RCC 7860 (cell line): ENCODE measurements at places on chromosomes 16 and 17.

DNA sequence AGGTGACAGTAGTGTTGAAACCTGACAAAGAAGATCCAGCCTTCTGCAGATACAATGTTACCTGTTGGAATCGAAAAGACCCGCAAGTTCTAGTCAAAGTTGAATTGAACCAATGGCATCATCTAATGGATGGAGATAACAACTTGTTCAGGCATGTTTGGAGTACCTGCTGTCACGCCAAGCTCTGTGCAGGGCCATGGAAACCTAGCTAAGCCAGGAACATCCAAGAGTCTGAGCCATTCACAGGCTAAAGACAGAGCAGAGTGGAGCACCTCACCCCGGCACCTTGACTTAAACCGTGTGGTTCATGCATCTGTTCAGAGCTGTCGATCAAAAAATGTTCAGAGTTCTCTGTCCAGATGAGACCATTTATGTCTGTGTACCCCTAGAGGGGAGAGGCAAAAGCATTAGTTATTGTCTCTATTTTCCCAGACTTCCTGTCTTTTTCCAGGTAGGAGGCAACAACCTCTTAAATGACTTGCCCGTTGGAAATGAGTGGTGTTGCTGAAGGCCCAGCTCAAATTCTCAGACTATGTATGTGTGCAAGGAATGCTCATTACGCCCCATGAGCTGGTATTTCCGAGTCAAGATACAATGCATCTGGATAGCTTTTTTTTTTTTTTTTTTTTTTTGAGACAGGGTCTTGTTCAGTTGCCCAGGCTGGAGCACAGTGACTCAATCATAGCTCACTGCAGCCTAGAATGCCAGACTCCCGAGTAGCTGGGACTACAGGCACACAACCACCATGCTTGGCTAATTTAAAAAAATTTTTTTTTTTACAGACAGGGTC, 44.9 kb upstream of the XYLT1 start:
- DNase-seq: peak; percentile 38

DNA sequence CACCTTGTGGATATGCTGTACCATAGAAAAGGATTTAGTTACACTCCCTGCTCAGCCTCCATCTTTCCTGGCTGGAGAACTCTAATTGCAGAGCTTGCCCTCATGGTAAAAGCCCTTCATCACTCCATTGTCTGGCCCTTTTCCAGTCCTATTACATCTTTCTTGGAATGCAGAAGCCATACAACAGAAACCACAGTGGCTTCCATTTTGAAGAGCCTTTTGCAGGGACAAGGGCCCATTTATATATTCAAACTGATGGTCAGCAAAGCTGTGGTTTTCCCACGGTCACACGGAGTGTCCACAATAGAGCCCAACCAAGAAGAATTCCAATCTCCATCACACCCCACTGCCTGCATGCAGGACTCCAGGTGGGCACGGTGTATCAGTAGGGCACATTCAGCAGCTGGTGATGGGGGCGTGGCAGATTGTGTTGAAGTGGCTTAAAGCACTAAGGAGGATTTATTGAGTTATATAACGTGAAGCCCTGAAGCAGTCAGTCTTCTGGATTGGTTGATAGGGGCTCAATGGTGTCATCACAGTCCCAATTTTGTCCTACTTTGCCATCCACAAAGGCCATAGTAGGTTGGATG, 20.3 kb downstream of the COPRS start:
- DNase-seq: peak; percentile 1

DNA sequence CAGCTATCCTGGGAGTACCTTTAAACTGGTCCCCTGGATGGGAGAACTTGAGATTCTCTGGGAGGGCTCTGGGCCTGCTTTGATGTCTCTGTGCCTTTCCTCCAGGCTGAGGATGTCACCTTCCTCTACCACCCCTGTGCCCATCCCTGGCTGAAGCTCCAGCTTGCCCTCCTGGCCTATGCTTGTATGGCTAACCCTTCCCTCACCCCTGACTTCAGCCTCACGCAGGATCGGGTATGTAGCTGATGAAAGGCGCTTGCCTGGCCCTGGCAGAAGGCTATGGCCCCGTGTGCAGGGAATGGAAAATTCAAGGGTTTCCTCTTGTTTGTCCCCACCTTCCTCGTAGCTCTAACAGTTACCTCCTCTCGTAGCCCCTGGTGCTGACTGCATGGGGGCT, 3.0 kb downstream of the TP53I13 start:
- no peak for DNase-seq

- DNase-seq: no peak
Observed at GRCh38 chr17:41987642-41988041, 21.0 kb downstream of the CNP start.

GRCh38 chr17:48860034-48860433, 29.2 kb downstream of the CALCOCO2 start:
- DNase-seq: no peak

- DNase-seq: no peak
Observed at GRCh38 chr17:37317867-37318266, 57.9 kb upstream of the C17orf78 start.

- DNase-seq: no peak
Observed at GRCh38 chr16:80277182-80277581, 263.6 kb upstream of the DYNLRB2 start.

- DNase-seq: no peak
Observed at GRCh38 chr17:78960928-78961327, 18.8 kb downstream of the LGALS3BP start.

GRCh38 chr17:444879-445454, 92.4 kb upstream of the RPH3AL start:
- DNase-seq: no peak

- no peak for DNase-seq
Observed at GRCh38 chr16:28923652-28924398, 1.2 kb downstream of the RABEP2 start.

DNA sequence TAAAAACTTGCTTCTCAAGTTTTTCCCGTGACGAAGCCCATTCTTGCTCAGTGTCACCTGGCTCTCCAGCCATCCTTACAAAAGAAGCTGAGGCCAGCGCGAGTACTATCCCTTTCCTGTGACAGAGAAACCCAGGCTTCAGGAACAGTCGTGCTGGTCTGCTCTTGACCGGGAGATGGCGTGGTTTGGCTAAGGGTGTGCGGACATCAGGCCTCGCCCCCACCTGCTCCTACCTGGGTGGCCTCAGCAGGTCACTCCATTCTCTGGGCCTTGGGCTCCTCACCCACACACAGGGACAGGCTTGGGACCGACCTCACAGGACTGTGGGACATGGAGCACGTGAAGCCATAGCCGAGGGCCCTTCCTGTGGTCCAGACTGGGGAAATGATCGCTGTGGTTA, 75.2 kb upstream of the CIBAR2 start:
- DNase-seq: no peak

GRCh38 chr17:78905541-78905940, 2.5 kb upstream of the CEP295NL start:
- no peak for DNase-seq

GRCh38 chr17:58970609-58971450, 135.8 kb downstream of the TRIM37 start:
- no peak for DNase-seq

- no peak for DNase-seq
Observed at GRCh38 chr16:49940464-49941224, 84.4 kb upstream of the CNEP1R1 start.
